ENCODE measurements at places on chromosomes 11 and 22.

DNA sequence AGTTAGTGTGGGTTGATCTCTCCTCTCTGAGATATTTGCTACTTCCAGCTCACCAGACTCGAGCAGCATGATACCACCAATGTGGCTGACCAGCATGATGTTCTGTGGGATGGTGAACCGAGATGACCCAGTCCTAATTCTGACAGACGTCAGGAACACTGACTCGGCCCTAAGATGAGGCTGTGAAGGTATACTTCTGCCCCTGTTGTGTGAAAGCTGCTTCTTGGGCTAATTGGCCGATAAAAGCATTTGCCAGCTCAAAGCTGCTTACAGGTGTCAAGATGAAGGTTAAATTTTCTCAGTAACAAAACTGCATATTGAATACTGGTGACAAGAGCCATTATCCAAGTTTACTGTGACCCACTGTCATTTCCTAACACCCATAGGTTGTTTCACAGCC, 151.4 kb downstream of the BRD1 start:
- DNase-seq, result no peak

DNA sequence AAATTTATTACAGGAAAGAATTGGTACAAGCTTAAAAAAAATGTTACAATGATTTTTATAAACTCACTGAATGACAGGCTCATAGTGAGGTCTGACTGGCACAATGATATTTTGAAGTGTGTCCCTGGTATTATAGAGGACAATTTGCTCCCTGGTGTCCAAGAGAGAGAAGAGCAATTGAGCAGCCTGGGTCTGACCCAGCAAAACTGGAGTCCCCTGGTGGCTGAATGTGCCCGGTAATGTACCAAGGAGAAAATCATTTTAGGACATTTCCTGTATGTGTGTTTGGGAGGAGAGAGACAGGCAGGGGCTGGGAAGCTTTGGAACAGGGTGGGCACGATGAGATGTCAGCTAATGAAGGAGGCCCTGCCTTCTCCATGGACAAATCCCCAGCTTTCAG, 125.3 kb downstream of the APOL5 start:
- DNase-seq, result no peak

GRCh38 chr22:49368221-49368975, 459.3 kb downstream of the BRD1 start:
- no peak for DNase-seq

- DNase-seq, result no peak
These were observed 5.2 kb upstream of the GCAT start for GRCh38 chr22:37802310-37803194.

DNA sequence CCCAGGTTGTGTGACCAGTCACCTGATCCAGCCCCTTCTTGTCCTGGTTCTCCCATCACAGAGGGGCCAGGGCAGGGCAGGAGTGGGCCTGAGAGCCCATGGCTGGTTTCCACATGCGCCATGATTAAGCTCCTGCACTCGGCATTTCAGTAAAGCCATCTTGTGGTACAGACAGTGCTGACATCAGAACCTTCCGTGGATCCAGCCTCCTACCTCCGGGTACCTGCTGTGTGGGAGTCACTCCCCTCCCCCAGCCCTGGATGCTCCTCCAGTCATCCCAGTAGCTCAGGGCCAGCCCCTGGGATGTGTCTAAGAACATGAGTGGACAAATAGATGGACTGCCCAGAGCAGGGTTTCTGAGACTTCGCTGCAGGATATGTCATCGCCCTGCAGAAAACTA, 22.1 kb upstream of the MGAT3 start:
- no peak for DNase-seq

DNA sequence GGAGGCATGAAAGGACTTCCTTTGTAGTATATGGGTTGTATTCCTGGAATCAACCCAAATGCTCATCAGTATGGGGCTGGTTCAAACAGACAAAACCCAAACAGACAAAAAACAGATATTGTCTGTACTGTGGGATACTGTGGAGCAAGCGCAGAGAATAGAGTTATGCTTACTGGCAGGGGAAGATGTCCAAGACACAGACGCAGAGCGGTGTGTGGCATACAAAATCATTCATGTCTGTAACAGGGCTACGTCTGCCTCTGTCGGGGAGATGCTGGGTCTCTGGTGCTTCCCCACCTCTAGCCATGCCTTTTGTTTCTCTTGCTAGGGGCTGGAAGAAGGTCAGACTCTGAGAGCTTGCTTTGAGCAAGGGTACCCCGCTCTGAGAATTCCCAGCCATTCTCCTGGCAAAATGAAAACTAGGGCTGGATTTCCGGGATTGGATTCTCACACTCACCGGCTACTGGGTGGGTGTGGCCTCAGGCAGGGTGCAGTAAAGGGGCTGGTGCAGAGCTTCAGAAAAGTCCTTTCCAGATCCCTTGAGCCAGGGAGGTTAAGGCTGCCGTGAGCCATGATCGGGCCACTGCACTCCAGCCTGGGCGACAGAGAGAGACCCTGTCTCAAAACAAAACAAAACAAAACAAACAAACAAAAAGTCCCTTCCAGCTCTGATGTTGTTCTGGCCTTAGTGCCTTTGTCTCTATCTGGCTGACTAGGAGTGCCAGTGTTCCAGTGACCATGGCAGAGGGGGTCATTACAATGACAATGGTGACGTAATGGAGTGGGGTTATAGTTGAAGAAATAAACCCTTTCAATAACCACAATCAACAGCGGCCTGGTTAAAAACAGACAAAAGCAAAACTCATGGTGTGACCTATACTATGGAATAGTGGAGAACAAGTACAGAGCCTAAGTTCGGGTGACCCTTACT, 2.9 kb upstream of the ABCC8 start:
- DNase-seq, result no peak

- DNase-seq, result no peak
These were observed 14.5 kb upstream of the LRRC55 start for GRCh38 chr11:57167125-57167846.

Measured in T-helper 17 cell (primary cell).